WERI-Rb-1 (cell line): ENCODE measurements at places on chromosomes 5 and 9.

GRCh38 chr5:84274585-84275468 is 109.9 kb downstream of the EDIL3 start:
- peak; percentile 51 for DNase-seq

- no peak for DNase-seq
Observed at GRCh38 chr5:28855626-28856025, 1817.2 kb upstream of the CDH9 start.

- DNase-seq: no peak
Observed at GRCh38 chr5:131316026-131316425, 52.2 kb downstream of the CDC42SE2 start.

GRCh38 chr5:144207875-144208444 is 37.3 kb downstream of the KCTD16 start:
- DNase-seq: no peak

- no peak for DNase-seq
Observed at GRCh38 chr9:75671354-75671753, 219.1 kb upstream of the PCSK5 start.

- DNase-seq: no peak
Observed at GRCh38 chr9:2657427-2657826, 35.8 kb downstream of the VLDLR start.

- no peak for DNase-seq
Observed at GRCh38 chr9:37921168-37921510, 17.2 kb upstream of the SLC25A51 start.

- no peak for DNase-seq
Observed at GRCh38 chr5:33476992-33477391, 36.2 kb downstream of the TARS1 start.

GRCh38 chr5:56513141-56513540 is 280.0 kb upstream of the ANKRD55 start:
- no peak for DNase-seq

GRCh38 chr5:73135429-73136054 is 15.2 kb downstream of the TMEM171 start:
- peak; percentile 54 for DNase-seq

GRCh38 chr5:180853848-180854176 is 7.3 kb downstream of the ZFP62 start:
- DNase-seq: no peak

DNA sequence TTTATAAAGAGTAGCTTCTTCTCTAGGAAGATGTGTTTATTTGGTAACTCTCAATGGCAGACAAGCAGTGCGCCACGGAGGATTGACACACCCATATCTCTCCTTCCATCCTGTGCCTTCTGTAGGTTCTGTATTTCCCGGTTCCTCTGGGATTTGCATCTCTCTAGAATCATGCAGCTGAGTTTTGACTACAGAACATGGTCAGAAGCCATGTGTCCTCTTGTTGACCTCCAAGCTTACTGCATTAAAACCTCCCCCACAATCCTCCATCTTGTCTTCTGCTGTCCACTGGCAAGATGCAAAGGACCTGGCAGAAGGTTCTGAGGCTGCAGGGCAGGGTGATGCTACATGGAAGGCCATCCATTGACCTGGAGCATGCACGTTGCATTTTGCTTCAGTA is 482.0 kb downstream of the DMRT2 start:
- DNase-seq: no peak

- DNase-seq: no peak
Observed at GRCh38 chr5:63070001-63070400, 491.4 kb downstream of the LRRC70 start.

DNA sequence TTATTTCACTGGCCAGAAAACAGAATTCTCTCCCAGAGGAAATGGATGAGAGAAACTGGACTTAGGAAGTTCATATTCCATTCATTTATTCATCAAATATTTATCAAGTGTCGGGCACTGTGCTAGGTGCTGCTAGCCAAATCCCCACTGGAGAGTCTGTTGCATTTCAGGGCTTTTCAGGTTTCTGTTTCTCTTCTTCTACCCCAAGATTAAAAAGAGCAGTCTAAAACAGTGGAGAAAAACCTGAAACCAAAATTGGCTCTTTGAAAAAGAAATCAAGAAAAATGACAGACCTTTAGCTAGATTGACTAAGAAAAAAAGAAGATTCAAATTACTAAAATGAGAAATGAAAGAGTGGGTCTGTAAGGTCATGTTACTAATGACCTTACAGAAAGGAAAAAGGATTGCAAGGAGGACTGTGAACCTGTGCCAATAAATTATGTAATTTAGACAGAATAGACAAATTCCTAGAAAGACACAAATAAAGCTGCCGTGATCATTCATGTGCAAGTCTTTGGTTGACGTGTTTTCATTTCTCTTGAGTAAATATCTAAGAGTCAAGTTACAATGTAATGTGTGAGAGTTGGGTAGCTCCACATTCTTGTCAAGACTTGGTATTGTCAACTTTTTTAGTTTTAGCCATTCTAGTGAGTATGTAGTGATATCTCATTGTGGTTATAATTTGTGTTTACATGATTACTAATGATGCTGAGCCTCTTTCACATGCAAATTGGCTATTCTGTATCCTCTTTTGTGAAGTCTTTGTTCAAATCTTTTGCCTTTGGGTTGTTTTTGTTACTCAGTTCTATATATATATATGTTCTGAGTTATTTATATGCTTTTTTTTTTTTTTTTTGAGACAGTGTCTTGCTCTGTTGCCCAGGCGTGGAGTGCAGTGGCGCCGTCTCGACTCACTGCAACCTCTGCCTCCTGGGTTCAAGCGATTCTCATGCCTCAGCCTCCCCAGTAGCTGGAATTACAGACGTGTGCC is 23.7 kb downstream of the SNX30 start:
- DNase-seq: no peak

DNA sequence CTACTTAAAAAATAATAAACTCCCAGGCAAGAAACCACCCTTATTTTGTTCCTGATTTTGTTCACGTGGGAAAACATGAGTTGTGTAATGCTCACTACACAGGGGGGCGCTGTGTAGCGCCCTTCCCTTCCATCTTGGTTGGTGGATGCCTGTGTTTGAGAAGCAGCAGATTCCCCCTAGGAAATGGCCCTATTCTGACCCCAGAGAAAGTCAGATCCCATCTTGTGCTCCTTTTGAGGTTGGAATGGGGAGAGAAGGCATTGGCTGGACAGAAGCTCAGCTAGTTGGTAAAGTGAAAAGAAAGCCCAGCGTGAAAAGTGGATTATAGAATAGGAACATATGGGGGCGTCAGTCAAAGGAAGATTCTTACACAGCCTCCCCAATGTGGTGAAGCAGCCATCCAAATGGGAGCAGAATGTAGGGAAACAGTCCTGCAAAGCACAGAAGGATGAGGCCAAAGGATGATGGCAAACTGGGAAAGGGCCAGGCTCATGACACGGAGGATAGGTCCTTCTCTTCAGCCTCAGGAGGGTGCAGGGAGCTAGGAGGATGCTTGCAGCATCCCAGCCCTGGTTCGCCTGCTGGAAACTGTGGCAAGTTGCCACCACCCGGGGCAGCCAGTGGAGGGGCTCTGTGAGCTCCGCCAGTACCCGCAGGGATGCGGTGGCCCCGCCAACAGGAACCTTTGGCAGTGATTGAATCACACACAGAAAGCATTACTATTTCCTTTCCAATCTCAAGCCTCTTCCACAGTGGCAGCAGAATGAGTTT is 314.2 kb upstream of the DAP start:
- peak; percentile 48 for DNase-seq

DNA sequence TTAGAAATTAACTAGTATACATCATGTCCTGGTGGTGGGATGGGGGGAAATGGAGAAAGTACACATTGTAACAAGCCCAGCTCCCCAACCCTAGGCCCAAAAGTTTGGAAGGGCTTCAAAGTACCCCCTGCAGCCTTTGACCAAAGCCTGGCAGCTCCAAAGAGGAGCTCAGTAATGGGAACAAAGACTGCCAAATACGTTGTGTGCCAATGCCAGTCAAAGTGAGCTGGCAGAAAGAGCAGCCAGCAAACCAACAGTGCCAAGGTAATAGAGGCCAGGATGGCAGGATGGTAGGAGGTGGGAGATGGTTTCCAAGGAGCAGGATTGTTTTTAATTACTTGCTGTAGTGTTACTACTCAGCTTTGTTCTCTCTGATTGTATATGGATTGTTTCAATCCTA is 248.3 kb downstream of the COX7C start:
- DNase-seq: no peak

DNA sequence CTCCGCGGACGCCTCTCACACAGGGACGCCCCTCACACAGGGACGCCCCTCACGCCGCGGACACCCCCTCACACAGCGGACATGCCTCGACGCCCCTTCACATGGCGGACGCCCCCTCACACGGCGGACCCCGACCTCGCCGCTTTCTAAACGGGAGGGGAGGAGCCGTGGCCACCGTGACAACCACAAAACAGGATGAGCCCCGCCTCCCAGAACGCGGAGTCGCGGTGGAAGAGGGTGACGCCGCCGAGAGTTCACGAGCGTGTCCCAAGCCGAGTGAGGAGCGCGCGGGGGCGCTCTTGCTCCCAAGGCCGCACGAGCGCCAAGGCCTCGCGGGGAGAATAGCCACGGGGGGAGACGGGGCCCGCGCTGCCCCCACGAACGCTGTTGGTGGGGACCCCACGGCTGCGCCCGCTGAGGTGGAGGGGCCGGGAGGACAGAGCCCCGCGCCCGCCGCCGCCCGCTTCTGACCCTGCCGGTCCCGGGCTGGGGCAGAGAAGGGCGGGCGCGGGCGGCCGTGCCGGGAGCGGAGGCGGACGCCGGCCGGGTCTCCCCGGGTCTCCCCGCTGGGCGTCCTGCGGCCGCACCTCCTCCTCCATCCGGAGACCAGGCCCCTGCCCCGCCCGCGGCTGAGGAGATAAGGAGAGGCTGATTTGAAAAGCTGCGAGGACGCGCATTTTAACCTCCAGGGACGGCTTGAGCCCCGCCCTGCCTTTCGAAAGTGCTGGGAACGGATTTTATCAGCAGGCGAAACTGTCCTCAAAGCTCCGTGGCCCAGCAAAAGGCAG is 3.9 kb upstream of the NKD2 start:
- peak; percentile 79 for DNase-seq

GRCh38 chr5:101966476-101966875 is 329.6 kb downstream of the SLCO4C1 start:
- DNase-seq: no peak

DNA sequence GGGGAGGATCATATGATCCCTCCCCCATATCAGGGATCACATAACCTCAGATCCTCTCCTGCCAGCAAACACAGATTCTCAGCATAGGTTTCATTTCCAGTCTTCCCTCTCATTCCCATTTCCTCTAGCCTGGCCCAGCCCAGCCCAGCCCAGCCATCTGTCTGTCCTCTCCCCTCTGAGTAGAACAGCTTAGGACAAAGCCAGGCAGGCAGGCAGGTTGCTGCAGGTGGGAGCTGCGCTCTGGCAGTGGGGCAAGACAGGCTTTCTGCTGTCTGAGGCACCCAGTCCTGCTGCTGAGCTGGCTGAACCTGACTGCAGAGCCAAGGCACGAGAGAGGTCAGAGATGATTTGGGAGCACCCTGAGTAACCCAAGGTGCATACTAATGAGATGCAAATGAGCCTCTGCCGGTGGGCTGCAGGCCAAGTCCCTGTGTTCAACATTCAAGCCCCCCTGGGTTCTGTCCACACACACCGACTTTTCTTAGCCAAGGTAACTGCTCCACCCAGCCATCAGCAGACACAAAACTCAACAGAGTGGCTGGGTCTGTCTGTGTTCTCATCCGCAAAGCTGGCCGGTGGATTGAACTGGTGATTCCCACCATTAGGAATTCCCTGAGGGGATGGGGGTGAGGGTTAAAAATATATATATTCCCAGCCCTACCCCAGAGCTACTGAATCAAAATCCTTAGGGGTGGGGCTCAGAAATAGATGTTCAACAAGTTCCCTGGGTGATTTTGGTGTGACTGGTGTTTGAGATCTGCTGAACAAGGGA is 9.1 kb downstream of the FAT2 start:
- DNase-seq: peak; percentile 85

- no peak for DNase-seq
Observed at GRCh38 chr9:127509261-127509954, 58.1 kb downstream of the LRSAM1 start.

DNA sequence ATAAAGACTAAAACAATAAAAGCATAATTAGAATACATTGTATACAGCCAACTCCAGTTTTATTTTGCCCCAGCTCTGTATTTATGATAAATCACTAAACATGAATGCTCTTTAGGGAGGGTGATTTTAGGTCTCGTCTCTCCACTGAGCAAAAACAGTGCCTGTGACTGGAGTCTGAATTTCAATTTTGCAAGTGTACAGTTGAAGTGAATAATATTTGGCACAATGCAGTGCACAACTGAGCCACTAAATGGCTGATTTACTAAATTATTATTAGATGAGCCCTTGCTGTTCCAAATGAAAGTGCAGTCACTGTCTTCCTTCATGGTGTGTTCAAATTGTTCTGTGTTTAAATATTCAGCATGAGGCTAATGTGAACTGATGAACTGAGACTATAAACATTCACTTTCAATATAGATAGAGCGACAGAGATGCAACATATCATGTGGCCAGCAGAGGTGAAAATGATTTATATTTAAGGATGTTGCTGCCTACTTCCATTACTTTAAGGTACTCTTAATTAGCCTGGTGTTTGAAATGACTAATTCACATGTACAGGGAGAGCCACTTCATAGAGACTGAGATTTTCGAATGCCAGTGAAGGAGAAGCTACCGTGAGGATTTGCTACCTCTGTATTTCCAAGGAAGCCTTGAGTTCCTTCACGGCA is 375.1 kb downstream of the EBF1 start:
- DNase-seq: no peak

DNA sequence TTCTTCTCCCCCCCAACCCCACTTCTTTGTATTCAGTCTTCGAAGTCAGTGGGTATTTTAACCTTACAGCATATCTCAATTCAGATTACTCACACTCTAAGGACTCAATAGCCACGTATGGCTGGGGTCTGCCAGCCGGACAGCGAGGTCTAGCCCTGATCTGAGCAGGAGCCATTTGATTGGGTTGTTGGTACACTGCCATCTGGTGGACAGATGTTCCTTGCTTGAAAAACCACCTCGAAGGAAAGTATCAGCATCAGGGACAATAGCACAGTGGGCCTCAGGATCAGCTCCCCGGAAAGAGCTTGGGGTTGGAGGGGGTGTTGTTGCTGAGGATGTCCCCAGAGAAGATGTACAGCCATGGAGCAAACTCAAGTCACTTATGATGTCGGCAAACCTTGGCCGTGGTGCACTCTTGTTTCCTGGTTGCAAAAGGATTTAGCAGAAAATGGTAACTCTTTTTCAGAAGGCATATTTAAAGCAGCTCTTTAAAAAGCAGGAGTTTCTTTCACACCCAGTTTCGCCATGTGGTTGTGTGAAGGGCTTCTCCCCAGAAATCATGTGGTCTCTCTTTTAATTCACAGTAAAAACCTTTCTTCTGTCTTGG is 31.7 kb upstream of the KCNMB1 start:
- DNase-seq: peak; percentile 52

DNA sequence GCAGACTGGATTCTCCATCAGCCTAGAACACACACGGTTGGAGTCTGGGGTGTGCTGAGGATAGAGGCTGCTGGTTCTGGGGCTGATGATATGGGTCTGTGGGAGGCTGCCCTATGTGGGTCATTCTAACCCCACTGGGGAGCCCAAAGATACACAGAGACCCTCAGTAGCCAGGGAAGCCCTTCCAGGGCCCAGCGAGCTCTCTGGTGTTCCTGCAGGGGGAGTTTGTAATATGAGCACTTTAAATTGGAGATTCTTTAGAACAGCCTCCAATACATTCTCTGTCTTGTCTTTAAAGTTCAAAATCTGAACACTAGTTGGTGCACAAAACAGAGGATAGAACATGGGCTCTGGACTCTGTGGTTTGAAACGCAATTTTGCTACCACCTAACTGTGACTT is 2.4 kb downstream of the ACTL7A start:
- no peak for DNase-seq

GRCh38 chr5:28164568-28164967 is 1126.2 kb upstream of the CDH9 start:
- DNase-seq: no peak

- DNase-seq: peak; percentile 16
Observed at GRCh38 chr5:132010989-132011621, 353 bp downstream of the ACSL6 start.
